ENCODE measurements at places on chromosomes 4 and X.

GRCh38 chr4:24605216-24605615 lies 20.9 kb upstream of the DHX15 start:
- no peak for DNase-seq

GRCh38 chr4:16775411-16776154 lies 122.9 kb downstream of the LDB2 start:
- DNase-seq = no peak

DNA sequence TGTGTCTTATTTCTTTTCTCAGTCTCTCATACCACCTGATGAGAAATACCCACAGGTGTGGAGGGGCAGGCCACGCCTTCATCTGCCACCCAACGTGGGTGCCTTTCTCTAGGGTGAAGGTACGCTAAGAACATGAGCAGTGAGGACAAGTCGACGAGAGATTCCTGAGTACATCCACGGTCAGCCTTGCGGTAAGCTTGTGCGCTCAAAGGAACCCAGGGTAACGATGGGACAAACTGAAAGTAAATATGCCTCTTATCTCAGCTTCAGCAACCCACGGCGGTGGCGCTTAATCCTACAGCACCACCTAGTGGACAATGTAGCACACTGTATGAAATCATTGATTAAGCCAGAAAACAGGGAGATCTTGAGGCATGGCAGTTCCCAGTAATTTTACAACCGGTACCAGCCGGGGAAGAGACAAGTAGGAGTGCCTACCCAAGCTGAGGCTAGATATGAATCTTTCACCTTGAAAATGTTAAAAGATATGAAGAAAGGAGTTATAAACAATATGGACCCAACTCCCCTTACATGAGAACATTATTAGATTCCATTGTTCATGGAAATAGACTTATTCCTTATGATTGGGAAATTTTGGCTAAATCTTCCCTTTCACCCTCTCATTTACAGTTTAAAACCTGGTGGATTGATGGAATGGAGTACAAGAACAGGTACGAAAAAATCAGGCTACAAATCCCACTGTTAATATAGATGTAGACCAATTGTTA lies 63.0 kb downstream of the ZNF732 start:
- peak; percentile 43 for DNase-seq

- peak; percentile 15 for DNase-seq
Observed at GRCh38 chr4:121541696-121542095, 155.1 kb downstream of the ANXA5 start.

DNA sequence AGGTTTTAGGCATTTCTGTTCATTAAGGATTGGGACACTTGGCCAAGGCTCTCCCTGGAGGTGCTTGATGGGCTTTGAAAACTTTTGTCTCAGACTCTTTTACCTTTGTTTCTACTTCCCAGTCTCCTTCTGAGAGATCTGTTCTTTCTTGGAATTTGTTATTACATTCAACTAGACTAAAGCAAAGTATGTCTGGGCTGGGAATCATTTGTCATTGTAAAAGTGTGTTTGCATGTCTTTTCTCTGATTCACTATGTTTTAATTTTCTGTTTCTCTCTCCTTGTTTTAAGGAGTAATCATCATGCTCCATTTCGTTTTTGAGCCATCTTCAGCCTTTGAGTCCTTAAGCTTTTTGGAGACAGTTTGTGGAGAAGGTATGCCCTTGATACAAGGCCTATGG lies 12.2 kb upstream of the PGRMC2 start:
- DNase-seq = no peak

DNA sequence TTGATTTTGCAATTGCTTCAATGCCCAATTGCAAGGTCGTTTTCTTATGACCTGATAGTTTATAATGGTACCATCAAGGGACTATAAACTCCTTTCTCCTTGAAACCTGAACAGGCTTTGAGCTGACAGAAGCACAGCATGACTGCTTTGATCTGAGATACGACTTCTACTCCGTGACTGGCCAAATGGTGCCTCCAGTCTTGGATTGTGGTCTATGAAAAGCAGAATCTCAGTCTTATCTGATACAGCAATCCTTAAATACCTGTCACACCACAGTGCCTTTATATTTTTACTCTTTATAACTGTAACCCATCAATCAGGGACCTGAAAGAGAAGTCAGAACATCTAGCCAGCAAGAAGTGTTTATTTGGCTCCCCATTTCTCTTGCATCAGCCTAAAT lies 93.1 kb downstream of the DOCK11 start:
- no peak for DNase-seq

DNA sequence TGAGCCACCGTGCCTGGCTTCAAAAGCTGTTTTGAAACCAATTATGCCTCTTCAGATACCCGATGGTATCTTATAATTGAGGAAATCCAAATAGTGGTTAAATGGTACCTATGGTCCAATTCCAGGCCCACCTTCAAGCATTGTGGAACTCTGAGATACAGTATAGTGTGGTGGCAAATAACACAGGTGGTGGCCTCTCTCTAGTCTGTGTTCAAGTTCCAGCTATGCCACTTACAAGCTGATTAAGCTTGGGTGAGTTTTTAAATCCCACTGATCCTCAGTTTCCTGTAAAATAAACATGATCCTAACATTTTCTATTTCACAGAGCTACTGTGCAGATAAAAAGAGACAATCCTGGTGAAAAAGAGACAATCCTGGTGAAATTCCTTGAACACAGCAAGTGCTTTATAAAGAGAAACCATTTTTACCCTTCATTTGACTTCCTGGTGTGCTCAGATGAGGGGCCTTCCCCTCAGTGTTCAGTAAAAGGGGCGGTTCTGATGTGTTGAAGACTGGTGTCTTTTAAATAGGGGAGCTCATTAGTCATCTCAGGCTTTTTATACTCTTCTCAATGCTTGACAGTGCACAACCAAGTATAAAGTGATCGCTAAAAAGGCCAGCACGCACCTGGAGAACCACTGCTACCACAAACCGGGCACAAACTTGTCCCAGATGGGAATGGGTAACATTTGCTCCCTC lies 30.8 kb upstream of the CD40LG start:
- DNase-seq = no peak

- DNase-seq = no peak
Observed at GRCh38 chr4:88725986-88726385, 28.4 kb upstream of the NAP1L5 start.

DNA sequence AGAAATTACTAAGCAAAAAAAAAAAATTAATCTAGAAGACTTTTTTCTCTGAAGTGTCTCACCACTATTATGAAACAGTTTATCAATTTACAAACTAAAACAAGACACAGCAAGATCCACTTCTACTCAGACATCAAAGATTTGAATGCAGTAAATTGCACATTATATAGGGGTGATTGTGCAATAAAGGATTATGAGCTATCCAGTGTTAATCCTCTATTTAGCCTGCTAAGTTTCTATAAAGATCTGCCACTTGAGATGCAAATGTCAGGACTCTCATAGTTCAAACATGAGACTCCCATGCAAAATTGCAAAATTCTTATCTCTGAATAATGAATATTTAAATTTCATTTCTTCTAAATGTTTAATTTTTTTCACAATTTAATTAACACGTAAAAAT lies 2.2 kb downstream of the TECRL start:
- no peak for DNase-seq

GRCh38 chrX:54288277-54288676 lies 69.6 kb downstream of the WNK3 start:
- no peak for DNase-seq

- peak; percentile 24 for DNase-seq
Observed at GRCh38 chr4:57098941-57099340, 11.2 kb downstream of the IGFBP7 start.

- DNase-seq = no peak
Observed at GRCh38 chrX:23382572-23382971, 47.9 kb downstream of the PTCHD1 start.

GRCh38 chr4:41385481-41385880 lies 128.8 kb downstream of the UCHL1 start:
- DNase-seq = no peak

- DNase-seq = no peak
Observed at GRCh38 chr4:4762909-4763821, 96.3 kb upstream of the MSX1 start.

GRCh38 chr4:119139311-119139710 lies 3.7 kb downstream of the MYOZ2 start:
- DNase-seq = peak; percentile 32

- DNase-seq = no peak
Observed at GRCh38 chrX:79096145-79096556, 48.3 kb upstream of the GPR174 start.

DNA sequence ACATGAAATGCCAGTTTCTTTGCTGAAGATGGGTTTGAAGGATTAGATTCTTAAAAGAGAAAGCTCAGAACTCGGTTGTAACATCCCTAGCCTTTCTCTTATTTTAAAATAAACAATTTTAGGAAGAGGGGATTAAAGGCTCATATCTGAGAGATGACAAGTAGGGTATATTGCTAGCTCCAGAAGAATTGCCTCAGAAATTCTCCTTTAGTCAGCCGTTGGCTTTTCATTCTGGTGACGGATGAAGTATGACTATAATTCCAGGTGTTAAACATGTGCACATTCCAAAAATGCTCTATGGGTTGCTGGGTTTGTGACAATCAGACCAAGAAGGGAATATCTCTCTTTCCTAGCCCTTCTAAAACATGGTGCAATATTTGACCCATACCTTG lies 17.8 kb downstream of the DKK2 start:
- no peak for DNase-seq

- no peak for DNase-seq
Observed at GRCh38 chrX:129769467-129770154, 10.1 kb upstream of the SASH3 start.

DNA sequence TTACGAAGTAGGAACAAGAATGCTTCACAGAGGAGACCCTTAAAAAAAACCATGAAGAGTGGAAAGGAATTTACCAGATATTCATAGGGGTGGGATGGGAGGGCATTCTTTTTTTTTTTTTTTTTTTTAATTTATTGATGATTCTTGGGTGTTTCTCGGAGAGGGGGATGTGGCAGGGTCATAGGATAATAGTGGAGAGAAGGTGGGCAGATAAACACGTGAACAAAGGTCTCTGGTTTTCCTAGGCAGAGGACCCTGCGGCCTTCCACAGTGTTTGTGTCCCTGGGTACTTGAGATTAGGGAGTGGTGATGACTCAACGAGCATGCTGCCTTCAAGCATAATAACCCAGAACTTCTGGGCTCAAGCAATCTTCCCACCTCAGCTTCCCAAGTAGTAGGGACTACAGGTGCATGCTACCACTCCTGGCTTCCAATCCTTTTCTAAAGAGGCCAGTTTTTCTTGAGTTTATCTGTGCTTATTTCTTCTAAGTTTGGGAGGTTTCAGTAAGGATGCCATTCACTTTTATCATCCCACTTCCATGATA lies 65.9 kb upstream of the OGT start:
- DNase-seq = no peak

DNA sequence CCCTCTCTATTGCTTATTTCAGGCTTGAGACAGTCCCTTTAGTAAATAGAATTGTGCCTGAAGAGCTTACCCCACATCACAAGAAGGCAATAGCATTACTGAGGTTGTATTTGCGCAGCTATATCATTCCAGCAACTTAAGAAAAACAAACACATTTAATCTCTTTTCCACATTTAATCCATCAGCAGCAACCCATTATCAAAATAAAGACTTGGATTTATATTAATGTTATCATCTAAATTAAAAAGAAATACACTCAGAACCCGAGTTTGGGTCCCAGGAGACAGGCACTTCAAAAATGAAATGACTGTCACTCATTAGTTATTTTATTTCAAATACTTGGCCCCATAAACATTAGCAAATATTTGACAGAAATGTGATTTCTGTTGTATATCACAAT lies 10.4 kb downstream of the TFDP3 start:
- no peak for DNase-seq

DNA sequence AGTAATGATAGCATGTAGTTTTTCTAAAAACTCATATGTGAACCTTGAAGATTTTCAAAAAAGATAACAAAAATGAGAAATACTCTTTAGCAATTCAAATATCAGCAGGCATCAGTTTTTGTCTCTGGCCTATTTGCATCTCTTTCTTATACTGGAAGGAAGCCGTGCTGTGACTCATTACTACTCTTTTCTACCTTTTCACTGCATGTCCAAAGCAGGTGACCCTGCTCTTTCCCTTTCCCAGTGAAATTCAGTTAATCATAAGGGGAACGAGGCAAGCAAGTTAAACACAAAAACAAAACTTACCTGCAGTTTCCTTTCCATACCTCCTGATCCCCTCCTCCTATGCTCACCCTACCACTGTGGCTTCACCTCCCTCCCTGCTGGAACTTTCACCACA lies 9.3 kb downstream of the SPATA4 start:
- DNase-seq = no peak

GRCh38 chr4:102348701-102349100 lies 3.4 kb upstream of the SLC39A8 start:
- DNase-seq = no peak

DNA sequence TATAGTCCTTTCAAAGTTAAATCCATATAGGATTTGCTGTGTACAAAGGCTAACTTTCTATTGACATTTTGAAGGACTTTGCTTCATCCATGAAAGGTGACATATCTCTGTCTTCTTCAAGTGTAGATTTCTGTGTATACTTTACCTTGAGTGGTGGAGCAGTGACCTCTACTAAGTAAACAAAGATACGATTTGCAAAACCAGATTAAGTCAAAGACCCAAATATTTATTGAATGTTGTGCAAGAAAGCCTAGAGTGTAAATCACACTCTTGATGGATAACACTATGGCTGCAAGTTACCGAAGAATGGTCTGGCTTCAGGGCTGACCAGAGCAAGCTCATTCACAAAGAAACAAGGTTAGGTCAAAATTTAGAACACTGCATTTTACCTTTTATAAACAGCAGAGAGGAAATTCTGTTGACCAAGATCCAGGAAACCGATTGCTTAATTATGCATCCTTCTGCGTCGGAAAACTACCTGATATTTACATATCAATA lies 5.4 kb upstream of the FGG start:
- no peak for DNase-seq

DNA sequence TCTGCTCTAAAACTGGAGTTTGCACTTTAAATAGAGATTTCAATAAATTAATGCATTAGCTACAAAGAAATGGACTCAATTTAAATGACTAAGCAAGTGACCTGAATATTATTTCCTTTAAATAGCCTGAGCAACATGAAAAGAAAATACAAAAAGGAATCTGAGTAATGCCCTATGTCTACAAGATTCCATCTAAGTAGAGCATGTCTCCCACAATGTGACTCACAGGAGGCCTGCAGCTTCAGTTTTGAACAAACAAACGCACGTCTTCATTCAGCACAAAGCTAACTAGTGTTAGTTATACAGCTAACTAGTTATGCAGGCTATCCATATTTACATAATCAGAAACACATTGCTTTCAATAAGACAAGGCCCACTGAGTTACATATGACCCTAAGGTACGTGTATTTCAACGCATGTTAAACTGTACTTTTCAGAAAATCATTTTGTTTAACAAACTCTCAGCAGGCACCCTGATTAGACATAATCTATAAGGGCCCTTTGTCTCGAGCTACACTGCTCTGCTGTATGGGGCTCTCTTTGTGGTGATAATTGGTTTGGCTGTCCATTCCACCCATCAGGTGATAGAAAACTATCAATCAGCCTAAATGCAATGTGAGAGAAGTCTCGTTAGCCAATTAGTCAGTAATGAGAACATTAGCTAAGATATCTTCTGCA lies 116.5 kb downstream of the MAML3 start:
- DNase-seq = no peak

GRCh38 chr4:34193451-34194154 lies 2050.7 kb downstream of the ARAP2 start:
- no peak for DNase-seq

GRCh38 chr4:54942721-54943120 lies 182.7 kb downstream of the KDR start:
- DNase-seq = no peak

- no peak for DNase-seq
Observed at GRCh38 chr4:116064331-116064730, 950.9 kb upstream of the NDST4 start.

GRCh38 chr4:47484168-47484567 lies 907 bp upstream of the ATP10D start:
- DNase-seq = no peak
